ENCODE measurements at places on chromosomes 12 and 14.

- DNase-seq: no peak
Measured at GRCh38 chr14:68312884-68313610, 479.8 kb downstream of the ZFP36L1 start.

- no peak for DNase-seq
Measured at GRCh38 chr14:70934502-70935134, 27.4 kb downstream of the PCNX1 start.

GRCh38 chr12:88870000-88870737 lies 289.9 kb upstream of the KITLG start:
- DNase-seq: peak; percentile 43

- no peak for DNase-seq
Measured at GRCh38 chr12:50111395-50111692, 692 bp upstream of the COX14 start.

DNA sequence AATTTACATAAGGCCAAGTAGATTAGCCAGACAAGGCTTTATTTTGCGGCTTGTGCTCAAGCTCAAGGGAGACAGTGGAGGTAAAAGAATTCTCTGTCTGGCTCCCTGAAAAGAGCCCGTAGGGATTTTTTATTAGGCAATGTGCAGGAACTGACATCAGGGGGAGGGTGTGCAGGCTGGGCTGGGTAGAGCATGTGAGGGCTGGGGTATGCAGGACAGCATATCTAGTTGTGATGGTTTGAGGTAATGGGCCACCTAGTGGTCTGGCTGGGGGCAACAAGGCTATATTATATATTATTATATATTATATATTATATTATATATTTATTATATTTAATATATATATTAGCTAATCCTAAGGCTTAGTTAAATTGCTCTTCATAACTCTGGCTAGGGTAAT lies 102.1 kb downstream of the TMEM117 start:
- no peak for DNase-seq

DNA sequence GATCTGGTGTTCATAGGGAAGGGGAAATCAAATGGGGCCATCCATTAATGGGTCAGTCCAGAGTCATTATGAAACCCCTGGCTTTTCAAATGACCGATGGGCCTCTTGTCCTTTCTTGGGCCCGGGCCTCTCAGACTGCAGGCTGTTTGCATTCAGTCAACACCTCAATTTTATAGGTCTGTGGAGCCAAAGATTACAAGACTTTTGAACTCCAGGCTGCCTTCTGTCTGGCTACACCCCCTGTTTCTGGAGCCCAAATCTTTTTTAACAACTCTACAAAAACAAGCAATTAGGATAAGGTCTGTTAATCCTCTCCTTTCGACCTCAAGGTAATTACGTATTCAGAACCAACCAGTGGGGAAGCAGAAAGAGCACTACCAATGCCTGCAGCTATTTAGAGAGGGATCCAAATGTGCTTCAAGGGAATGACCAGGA lies 35.6 kb downstream of the DUSP6 start:
- DNase-seq: no peak

DNA sequence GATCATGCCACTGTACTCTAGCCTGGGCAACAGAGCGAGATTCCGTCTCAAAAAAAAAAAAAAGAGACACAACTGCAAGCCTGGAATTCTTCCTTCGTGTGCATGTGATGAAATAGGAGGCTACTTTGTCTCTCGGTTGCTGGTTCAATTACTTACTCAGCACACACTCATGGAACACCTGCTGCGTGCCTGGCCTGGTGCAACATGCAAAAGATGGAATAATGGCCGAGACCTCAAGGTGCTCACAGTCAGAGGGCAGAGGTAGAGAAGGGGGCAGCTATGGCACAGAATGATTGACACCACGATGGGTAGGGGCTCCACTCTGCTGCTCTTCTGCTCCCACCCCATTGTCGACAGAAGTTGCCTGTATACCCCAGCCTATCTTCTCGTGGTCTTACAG lies 112.3 kb downstream of the SLC15A4 start:
- DNase-seq: no peak

DNA sequence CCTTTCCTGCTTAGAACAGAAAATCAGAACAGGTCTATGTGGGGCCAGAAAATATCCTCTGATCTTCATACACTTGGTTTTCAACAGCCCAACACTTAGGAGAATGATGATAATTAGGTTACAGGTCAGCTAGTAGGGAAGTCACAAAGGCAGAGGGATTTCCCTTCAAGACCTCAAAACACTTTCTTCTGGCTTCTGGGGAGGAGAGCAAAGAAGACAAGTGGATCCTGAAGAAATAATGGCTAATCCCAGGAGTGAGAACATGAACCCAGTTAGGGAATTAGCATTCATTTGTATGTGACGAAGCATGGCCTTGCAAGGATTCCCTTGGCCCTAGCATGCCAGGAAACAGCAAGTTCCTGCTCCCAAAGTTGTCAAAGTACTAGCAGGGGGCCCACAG lies 223.3 kb downstream of the BCAT1 start:
- no peak for DNase-seq

DNA sequence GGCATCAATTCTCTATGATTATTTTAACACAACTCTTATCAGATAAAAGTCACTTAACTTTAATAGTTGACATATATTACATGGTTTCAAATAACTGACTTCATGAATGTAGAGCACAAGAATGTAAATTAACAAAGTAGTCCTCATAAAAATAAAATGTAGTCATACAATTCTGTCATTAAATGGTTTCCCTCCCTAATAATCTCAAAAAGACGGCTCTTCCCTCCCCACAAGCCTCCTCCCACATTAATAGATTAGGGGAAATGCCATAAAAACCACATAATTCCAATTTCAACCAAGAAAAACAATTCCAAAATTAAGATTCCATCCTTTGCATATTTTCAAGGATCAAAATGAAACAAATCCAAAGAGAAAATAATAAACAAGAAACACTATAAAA lies 36.7 kb downstream of the SPTLC2 start:
- DNase-seq: no peak

GRCh38 chr12:93397412-93397811 lies 19.7 kb downstream of the NUDT4 start:
- DNase-seq: no peak

DNA sequence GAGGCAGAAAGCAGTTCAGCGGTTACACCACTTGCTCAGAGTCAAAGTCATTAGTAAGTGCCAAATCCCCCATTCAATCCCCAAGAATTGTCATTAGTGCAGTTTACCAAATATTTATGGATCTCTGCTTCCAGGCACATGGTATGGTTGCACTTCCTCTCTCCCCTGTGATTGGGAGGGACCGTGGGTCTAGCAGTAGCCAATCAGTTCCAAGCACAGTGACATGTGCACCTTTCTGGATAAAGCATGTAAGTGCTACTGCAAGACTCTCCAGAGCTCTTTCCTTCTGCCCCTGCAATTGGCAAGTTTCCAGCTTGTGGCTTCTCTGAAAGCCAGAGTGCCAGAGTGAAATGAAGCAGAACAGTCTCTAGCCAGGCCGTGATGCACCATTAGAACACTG lies 85.3 kb upstream of the FLRT2 start:
- DNase-seq: no peak

DNA sequence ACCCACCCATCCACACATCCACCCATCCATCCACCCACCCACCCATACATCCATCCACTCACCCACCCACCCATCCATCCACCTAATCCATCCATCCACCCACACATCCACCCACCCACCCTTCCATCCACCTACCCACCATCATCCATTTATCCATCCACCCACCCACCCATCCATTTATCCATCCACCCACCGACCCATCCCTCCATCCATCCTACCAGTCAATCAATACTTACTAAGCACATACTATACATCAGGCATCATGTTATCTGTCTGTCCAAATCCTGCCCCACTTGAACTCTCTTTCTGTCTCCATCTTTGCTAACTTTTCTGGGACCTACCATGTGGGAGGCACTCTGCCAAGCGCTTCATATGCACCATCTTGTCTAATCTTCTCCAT lies 15.4 kb downstream of the GALNT9 start:
- no peak for DNase-seq

DNA sequence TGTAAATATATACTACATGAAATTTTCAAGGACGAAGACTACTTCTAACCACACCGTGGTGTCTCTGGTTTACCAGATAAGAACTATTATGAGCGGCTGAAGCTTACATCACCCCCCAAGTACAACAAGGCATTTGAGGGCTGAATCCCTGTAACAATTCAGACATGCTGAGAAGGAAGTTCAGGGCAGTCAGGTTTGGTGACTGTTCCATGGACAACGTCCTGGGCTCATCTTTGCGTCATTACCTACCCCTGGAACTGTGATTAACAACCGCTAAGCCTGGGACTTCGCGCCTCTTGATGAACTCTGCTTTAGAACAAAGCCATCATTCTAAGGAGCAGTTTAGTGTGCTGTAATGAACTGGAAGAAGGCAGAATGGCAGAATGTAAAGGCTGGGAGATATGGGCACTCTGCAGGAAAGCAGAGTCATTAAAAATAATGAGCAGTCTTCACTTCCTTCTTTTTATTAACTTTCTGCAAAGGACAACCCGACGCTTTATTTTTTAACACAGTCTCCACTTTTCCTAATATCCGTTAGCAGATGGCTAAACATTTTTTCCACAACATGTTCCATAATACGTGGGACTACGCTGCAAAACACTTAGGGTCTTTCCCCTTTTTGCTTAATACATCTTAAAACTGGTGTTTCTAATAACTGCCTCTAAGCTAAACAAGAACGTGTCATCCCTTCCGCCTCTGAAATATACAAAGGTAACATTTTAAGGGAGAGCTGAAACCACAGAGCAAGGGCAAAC lies 263.2 kb downstream of the ADAMTS20 start:
- DNase-seq: no peak

- peak; percentile 32 for DNase-seq
Measured at GRCh38 chr14:103302966-103303365, 31.1 kb upstream of the EIF5 start.

GRCh38 chr12:12986775-12987331 lies 13.2 kb downstream of the HEBP1 start:
- DNase-seq: no peak

DNA sequence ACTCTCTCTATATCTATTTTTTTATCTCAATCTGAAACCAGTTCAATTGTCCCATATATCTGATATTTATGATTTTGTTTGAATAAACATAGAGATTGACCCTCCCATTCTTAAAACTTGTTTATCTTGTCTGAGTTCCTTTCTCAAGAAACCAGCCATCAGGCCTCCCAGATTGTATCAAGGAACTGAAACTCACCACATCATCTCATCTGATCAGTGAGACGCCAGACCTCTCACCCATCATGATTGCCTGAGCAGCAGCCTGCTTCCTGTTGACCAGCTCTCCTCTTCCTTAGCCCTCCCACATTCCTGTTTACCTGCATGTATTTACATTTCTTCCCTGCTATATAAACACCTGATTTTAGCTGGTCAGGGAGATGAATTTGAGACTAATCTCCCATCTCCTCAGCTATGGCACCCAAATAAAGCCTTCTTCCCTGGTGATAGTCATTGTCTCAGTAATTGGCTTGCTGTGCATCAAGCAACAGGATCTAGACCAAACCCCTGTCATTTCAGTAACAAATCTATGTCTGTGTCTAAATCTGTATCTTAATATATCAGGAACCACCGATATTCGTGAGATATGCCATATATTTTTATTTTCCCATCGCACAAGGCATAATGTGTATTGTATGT lies 323.6 kb downstream of the TMTC2 start:
- DNase-seq: no peak

DNA sequence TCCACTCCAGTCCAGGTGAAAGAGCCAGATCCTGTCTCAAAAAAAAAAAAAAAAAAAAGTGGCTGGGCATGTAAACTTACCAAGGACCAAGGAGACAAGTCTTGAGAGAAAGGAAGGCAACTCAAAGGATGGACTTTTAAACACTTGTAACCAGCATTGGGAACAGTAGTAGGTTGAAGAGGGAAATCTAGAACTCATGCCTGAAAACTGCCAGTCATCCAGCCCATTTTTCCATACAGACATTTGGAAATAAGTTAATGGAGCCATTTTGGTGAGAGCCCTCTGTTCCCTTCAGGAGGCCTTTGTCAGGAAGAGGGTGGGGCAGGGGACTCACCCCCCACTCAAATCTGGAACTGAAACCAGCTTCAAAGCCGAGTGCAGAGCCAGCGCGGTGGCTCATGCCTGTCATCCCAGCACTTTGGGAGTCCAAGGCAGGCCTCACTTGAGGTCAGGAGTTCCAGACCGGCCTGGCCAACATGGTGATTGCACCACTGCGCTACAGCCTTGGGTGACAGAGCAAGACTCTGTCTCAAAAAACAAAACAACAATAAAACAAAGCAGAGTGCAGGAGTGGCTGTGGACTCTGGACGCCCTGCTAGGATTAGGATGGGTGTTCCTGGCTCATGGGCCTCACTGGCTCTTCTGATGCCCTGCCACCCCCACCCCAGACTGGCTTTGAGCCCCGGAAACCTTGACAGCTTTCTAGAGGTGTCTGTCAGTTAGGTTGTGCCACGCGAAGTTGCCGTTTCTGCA lies 1.6 kb upstream of the MLXIP start:
- DNase-seq: no peak

DNA sequence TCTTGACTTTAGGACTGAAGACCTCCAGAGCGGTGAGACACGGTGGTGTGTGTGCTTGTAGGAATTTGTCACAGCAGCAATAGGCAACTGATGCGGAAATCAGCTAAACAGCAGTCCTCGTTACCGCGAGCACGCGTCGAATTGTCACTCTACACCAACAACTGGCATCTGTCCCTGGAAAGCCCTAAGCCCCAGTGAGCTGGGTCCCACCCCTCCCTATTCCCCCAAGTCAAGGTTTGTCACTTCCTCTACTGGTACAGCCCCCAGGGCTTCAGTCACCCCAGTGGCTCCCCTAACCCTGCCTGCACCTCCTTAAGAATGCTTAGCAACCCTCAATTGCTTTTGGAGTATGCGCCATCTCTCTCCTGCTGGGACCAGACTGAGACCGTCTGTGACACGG lies 173.6 kb downstream of the PIWIL1 start:
- no peak for DNase-seq
